ENCODE measurements at places on chromosomes 2 and 18. TPM values are rescaled to one million over a fixed set of nuclear protein-coding genes. Genes with fewer than 3 reads are reported as not detected.

Gene CNDP1
- polyA plus RNA-seq = 0.12 TPM

Gene DUSP2
- 323 TPM for polyA plus RNA-seq

Gene BOLL
- polyA plus RNA-seq = not detected

Gene AMER3
- polyA plus RNA-seq = not detected

Gene SERPINB3
- not detected for polyA plus RNA-seq

Gene SLC5A7
- polyA plus RNA-seq = not detected

Gene USP40
- polyA plus RNA-seq = 21.0 TPM

Gene DIS3L2
- polyA plus RNA-seq = 34.5 TPM

Gene NCL
- polyA plus RNA-seq = 25.8 TPM

Gene BOK
- 0.22 TPM for polyA plus RNA-seq

Gene UGT1A5
- polyA plus RNA-seq = not detected

Gene ITPRIPL1
- 1.8 TPM for polyA plus RNA-seq

Gene G6PC2
- polyA plus RNA-seq = not detected

Data from B cell (primary cell).